Ecto neural progenitor cell (in vitro differentiated cells): ENCODE measurements at places on chromosomes 4 and X.

GRCh38 chrX:12702509-12703091, 88.6 kb upstream of the PRPS2 start:
- no peak for DNase-seq

DNA sequence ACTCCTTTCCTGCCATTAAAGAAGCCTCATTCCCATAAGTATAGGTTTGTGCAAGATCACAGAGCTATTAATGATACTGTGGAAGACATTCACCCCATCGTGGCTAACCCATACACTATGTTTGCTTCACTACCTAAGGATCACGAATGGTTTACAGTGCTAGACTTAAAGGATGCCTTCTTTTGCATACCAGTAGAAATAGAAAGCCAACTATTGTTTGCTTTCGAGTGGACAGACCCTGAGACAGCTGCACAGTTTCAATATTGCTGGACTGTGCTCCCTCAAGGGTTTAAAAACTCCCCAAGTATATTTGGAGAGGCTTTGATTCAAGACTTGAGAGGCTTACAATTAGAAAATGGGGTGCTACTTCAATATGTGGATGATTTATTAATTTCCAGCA, 16.0 kb upstream of the PAPSS1 start:
- DNase-seq = no peak

- DNase-seq = no peak
Measured at GRCh38 chrX:64395568-64395929, 297 bp upstream of the MTMR8 start.

DNA sequence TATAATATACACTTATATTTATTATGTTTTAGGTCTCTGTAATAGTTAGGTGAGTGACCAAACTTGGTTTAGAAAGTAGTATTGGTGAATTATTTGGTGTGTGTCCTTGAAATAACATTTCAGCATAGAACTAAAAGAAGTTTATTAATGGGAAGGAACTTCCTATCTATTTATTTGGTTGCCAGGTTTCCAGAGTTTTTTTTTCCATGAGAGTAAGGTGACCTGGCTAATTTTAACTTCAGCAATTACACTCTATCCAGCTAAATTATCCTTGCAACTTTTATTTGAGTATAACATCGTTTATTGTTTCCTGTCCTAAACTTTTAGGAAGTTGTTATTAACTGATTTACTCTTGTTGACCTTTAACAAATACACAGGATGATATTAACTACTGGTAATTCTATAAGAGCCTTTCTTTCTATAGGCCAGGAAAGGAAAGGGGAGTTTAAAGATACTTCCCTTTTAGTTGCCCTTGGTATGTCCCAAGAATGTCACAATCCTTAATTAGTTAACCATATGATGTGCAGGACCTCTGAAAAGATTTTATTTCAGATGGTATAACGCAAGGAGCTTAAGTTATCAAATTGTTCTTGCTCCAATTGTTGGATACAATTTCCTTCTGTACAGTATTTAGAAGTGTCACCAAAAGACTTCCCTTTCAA, 18.9 kb downstream of the PRDM8 start:
- DNase-seq = no peak

GRCh38 chr4:16745887-16746286, 152.6 kb downstream of the LDB2 start:
- no peak for DNase-seq

- DNase-seq = no peak
Measured at GRCh38 chrX:148661035-148661434, 160.6 kb downstream of the AFF2 start.
